Spinal cord (tissue), 10 donors: ENCODE measurements at places on chromosomes 12 and 14.

DNA sequence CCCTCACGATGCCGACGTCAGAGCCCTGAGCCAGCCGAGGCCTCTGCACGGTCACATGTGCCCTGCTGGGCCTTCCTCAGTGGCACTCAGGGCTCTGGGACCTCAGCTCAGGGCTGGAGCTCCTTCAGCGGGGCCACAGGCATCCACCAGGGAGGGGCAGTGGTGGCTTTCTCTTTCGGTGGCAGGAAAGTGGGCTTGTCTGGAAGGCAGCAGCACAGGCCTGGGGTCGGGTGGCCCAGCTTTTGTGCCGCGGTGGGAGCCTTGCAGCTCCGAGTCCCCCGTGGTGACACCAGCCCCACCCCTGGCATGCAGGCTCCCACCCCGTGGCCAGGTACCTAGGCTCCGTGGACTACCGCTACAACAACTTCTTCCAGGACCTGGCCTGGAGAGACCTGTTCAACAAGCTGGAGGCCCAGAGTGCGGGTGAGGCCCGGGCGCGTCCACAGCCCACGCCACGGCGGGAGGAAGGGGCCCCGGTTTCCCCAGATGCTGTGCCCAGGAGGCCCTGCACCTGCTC is 14.2 kb upstream of the TEX22 start:
- no peak for DNase-seq

GRCh38 chr14:21015312-21015711 is 9.5 kb downstream of the NDRG2 start:
- DNase-seq, result no peak

DNA sequence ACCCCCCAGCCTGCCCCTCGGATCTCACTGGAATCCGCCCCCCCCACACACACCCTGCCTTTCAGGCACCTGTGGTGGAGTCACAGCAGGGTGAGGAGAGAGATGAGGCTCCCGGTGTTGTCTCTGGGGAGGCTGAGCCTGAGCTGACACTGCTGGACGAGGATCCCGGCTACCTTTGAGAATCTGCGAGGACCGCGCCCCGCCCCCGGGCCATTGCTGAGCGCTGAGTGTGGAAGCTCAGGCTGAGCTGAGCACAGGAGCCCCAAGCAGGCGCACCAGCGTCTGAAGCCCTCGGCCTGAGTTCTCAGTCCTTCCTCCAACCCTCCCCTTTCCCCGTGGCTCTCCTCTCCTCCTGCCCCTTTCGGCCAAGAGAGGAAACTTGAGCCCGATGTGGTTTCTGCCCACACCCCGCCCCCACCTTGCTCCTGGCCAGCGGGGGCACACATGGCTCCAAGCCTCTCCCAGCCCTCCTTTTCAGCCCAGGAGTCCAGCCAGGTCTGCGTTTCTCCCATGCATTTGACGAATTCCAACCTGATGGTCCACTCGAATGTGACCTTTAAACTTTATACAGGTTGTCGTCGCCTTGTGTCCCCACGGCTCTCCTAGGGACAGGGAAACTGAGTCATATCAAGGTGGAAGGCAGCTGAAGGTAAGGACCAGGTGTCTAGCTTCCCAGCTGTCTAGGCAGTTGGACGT is at the start of gene NFE2:
Gene NFE2 (minus strand): TSS at position 284 of the 696 bp plus-strand sequence. CDS start 5,767 bp downstream, outside the sequence.
- DNase-seq, result peak; percentile 48

- no peak for DNase-seq
Measured at GRCh38 chr12:110475426-110475825, 6.8 kb downstream of the FAM216A start.

DNA sequence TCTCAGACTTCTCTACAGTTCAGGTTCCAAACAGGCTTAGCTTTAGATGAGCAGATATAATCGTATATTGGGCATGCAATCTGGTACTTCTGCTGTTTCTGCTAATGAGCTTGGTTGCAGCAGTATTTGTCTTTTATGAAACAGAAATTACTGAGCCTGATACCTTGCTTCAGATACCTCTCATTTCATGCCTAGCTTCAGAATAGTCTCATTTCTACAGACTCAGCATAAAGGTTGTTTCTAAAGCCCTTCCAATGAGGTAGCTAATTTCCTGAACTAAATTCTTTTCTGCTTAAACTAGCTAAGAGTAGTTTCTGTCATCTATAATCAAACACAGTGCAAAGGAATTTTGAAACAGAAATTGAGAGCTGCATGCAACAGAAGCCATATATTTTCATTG is 275.0 kb upstream of the KITLG start:
- no peak for DNase-seq

DNA sequence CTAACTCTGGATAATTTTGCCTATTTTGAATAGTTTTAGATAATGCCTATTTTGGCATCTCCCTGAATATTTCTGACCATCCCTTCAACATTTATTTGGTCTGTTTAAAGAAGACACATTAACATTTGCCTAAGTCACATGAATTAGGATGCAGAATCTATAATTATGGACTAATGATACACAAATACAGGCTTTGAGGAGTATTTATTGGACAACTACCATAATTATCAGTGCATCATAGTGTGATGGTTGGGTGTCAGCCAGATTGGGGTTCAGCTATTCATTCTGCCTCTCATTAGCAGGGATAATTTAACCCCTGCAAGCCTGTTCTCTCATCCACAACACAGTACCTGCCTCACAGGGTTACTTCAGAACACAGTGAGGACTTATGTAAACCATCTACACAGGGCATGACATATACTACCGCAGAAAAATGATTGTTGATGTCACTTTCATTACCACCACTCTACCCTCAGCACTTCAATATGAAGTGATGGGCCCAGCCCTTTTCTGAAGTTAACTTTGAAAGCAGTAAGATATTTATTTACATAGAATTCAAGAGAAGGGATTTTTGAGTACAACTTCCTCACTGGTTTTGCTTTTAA is 14.4 kb downstream of the PRKCH start:
- no peak for DNase-seq

DNA sequence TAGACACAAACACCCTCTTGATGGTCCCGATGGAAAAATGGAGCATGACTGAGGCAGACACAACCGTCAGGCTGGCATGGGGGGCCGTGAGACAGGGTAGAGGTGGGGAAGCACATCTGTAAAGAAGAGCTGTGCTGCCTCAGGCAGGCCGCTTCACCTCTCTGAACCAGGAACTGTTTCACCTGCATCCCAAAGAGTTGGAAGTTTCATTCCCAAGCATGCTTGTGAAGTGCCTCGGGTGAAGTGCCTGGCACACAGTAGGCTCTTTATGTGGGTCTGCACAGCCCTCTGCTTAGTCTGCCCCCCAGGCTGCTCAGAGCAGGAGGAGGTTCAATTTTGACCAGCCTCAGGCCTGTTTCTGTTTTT is 685 bp upstream of the SERPINA1 start:
- no peak for DNase-seq

- no peak for DNase-seq
Measured at GRCh38 chr12:10031771-10032175, 1.3 kb downstream of the CLEC9A start.

DNA sequence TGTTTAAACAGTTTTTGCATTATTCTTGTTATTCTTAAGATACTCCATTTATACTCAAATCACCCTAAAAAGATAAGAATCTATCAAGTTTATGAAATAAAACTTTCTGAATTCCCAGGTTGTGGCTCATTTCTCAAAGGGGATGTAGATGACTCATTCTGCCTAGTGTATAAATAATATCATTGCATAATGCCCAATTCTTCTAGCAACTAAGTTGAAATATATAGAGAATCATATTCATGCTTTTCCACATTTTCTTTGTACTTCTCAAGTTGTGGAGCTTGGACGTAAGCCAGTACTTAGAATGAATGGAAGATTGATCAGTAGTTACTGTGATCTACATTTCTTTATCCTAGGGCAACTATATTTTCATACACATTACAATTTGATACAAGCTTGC is 201.1 kb downstream of the PPFIA2 start:
- DNase-seq, result no peak

DNA sequence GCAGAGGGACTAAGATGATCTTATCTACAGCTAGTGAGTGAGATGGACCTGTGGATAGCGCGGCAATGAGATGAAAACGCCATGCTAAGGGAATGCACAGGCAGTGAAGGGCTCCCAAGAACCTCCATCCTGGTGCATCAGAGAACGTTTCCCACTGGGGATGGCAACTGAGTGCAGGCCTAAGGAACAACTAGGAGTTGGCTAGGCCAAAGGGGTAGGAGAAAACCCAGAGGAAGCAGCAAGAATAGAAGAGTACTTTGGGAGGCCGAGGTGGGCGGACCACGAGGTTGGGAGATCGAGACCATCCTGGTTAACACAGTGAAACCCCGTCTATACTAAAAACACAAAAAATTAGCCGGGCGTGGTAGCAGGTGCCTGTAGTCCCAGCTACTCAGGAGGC is 24.6 kb upstream of the BATF start:
- no peak for DNase-seq

- no peak for DNase-seq
Measured at GRCh38 chr12:19200261-19200660, 70.7 kb downstream of the PLEKHA5 start.

DNA sequence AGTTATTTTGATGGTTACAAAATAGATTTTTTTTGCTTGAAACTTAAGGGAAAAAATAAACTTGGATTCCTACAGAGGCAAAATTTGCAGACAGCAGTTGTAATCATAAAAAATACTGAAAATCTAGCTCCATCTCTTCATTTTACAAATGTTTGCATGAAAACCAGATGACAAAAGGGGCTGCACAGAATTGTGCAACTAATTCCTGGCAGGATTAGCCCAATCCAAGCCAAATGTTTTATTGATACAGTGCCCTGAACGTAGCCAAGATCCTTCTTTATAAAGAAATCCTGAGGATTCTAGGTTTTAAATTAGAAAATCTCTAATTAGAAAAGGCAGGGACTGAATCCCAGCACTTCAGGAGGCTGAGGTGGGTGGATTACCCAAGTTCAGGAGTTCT is 356.4 kb upstream of the SEL1L start:
- no peak for DNase-seq

GRCh38 chr14:74401504-74402241 is 24.3 kb downstream of the SYNDIG1L start:
- DNase-seq, result no peak

DNA sequence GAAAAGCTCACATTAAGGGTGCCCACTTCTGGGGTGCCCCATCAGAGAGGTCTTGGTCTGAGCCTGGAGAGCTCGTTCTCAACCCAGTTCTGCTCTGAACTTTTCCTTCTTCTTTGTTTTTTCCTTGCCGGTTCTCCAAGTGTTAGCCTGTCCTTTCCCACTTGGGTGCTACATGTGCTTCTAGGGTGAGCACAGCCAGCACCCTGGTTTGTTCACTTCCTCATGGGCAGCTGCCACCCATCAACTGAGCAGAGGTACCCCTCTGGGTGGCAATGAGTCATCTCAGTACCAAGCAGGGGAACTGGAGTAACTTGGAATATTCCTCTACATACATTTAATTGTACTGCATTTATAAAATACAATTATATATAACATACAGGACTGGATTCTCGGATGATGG is 3.9 kb upstream of the SYNE3 start:
- no peak for DNase-seq

DNA sequence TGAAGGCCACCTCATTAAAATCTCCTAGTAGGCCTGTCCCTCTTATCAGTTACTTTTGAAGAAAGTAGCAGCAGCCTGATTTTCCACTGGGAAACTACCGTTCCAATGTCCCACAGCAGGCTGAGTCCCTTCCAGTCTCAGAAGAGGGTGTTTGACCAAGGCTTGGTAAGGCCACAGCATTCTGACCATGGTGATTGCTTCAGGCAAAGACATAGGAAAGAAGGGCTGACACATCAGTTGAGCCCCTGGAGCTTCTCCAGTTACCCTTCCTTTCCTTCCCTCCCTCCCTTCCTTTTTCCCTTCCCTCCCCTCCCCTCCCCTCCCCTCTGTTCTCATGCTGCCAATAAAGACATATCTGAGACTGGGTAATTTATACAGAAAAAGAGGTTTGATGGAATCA is 234.3 kb upstream of the NOS1 start:
- DNase-seq, result no peak

- DNase-seq, result no peak
Measured at GRCh38 chr14:91041450-91041849, 19.0 kb downstream of the RPS6KA5 start.

DNA sequence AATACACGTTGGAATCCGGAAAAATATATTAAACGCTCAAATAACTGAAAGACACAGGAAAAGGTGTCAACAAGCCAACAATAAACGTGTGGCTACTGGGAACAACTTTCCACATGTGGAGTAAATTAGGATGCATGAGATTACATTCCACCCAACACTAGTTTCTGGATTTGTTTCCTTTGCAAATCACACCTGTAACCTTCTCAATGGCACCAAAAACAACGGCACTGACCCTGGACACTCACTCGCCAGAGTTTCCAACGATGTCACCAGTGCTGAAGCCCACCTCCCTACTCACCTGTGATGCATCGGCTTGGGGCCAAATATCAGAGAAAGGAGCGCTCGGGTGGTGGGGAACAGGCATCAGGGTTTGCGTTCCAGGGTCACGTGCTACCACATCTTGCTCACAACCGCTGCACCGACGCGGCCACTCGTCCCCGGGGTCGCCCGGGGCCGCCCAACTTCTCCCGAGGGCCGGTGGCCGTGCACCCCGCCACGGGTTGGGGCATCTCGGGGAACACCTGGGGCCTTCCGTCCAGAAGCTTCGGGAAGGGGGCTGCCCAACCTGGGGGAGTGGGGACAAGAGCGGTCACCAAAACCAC is 629 bp downstream of the PRDM4 start:
- DNase-seq, result no peak

GRCh38 chr12:19826980-19827550 is 387.8 kb downstream of the AEBP2 start:
- no peak for DNase-seq

- DNase-seq, result no peak
Measured at GRCh38 chr12:85877459-85877858, 3.4 kb downstream of the NTS start.

DNA sequence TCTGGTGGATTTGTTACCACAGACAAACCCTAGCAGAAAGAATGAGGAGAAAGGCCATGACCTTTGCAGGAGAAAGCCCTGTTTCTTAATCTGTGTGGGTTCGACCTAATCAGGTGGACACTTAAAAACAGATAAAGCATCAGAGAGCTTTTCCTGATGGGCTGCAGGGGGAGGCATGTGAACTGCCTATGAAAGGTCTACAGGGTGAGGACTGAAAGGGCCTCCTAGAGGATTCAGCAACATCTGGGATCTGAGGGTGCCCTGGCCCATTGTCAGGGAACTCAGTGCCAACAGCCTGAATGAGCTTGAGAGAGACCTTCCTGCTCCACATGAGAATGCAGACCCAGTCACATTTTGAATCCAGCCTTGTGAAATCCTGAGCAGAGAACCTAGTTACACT is 178.8 kb upstream of the DDHD1 start:
- no peak for DNase-seq

- DNase-seq, result no peak
Measured at GRCh38 chr12:114703060-114703493, 19.1 kb upstream of the TBX3 start.

DNA sequence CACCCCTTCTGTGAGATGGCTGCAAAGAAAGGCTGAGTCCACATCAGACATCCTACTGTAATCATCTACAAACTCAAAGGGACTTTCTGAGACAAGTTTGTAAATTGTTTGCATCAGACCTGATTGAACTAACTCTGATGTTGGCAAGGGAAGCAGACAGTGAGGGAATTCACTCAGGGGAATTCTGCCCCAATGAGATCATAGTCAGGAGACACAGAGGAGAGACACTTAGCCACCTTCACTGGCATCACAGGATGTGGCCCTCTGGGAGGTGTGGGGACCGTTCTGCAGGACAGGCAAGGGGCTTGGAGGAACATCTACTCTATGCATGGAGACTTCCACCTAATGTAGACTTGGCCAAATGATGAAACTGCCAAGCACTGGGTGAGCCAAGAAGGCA is 70.7 kb upstream of the DDX11 start:
- no peak for DNase-seq

- DNase-seq, result no peak
Measured at GRCh38 chr12:39835517-39836489, 216.2 kb upstream of the ABCD2 start.

- DNase-seq, result no peak
Measured at GRCh38 chr12:101839324-101840283, 8.8 kb upstream of the GNPTAB start.
